Muscle of arm (tissue), 14 donors: ENCODE measurements at places on chromosomes 12 and 14.

DNA sequence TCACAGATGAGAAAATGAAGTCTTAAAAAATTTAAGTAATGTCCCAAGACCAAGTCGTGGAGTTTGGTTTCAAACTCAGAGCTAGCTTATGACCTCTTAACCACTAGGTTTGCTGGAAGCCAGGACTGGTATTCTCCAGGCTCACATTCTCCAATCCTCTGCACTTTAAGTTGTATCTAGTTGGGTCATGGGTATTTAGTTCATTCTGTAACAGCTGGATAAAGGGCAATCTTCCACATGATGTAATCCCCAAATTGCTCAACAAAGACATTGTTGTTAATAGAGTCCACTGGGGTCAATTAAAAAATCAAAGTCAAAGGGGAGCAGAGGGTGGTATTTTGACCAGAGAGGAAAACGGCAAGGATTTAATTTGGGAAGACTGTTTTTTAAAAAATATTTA is 17.8 kb upstream of the GAS2L3 start:
- DNase-seq, result no peak

GRCh38 chr14:56115976-56116893 is 2.0 kb upstream of the PELI2 start:
- DNase-seq, result no peak

DNA sequence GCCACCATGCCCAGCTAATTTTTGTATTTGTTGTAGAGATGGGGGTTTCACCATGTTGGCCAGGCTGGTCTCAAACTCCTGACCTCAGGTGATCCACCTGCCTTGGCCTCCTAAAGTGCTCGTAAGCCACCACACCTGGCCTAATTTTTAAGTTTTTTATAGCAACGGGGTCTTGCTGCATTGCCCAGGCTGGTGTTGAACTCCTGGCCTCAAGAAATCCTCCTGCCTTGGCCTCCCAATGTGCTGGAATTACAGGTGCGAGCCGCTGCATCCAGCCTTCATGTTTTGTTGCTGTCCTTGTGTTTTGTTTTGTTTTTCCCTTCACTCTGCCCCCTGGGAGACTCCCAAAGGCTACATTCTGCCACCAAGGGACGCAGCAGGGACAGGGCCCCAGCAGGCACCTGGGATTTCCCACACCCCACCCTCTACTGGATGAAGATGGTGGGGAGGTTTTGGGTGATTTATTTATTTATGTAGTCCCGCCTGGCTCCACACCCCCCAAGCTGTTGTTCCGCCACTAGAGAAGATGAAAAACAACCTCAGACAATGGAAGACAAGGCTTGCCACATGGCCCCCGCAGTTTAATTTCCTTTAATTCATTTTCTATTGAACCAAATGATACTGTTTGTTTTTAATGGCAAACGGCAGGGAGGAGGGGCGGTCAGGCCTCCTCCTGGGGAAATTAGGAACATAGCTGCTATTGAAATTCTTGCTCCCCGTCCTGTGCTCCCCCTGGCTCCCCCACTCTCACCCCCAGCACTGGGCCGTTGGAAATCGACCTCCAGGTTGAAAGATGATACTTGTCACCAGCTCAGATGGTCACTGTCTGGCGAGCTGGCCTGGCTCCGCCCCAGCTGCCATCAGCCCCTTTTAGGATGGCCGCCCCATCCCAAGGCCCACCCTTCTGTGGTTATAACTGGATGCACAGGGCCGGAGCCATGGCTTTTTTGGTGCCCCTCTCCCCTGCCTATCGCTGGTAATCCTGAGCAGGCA is 70.3 kb downstream of the RNFT2 start:
- DNase-seq, result no peak

DNA sequence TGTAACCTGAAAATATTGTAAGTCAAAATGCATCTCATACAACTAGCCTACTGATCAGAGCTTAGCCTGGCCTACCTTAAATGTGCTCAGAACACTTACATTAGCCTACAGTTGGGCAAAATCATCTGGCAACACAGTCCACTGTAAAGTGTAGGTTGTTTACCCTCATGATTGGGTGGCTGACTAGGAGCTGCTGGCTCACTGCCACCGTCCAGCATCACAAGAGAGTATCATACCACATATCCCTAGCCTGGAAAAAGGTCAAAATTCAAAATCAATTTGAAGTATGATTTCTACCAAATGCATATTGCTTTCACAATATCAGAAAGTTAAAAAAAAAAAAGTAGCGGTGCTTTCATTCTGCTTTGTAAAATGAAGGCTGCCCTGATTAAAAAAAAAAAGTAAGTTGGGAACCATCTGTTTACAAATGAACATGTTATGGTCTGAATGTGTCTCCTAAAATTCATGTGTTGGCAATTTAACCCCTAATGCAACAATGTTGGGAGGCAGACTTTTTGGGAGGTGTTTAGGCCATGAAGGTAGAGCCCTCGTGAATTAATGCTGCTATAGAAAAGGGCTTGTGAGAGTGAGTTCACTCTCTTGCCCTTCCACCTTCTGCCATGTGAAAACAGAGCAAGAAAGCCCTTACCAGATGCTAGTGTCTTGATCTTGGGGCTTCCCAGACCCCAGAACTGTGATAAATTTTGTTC is 211.8 kb downstream of the PPM1H start:
- no peak for DNase-seq

- no peak for DNase-seq
These were observed 40.0 kb upstream of the NR1H4 start for GRCh38 chr12:100433701-100434100.

- DNase-seq, result no peak
These were observed 174.6 kb downstream of the ESRRB start for GRCh38 chr14:76550534-76550933.

DNA sequence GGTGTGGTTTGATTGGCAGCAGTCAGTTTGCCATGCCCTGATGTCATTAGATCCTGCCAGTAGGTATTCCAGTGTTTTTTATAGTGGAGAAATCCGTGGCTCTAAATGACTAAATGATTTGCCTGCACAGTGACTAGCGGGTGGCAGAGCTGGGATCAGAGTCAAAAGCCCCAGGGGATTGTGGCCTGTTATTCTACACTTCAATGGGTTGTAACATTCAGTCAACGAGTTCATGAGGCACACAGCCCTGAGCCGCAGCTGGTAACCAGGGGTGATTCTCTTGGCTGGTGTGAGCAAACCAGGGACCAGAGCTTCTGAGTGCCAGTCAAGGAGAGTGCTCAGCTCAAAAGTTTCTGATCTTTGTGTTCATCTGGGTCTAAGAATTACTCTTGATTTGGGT is 1.8 kb downstream of the MYH6 start:
- no peak for DNase-seq

DNA sequence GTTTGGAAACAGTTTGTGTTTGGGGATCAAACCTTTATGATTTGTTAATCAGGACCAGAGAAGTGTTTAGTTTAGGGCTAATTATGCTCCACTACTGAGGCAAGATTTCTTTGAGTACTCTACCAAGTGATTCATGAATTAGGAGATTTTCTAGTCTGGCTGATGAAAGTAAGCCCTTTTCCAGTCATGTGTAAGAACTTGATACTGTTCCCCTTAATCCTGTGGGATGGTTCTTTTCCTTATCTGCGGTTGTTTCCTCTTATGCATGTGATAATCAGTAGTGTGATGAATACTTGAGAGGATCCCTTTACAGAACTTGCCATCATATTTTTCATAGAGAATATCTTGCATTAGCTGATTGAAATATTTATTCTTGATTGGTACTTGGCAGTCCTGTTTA is 42.1 kb downstream of the DYRK2 start:
- no peak for DNase-seq

DNA sequence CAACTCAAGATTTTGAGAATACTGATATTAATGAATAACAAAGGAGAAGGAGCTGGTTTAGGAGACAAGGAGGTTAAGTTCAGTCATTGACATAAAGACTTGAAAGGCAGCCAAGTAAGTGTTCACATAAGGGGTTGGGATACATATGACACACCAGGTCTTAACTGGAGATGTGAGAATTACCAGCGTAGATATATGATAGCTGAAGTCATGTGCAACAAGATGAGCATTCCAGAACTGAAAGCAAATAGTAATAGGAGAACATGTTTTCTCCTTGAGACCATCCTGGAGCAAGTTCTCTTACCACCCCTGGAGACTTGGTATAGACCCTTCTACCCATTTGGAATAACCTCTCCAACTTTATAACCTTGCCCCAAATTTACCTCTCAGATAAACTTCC is 43.3 kb upstream of the NPFF start:
- DNase-seq, result no peak

- no peak for DNase-seq
These were observed 51.1 kb downstream of the ANAPC7 start for GRCh38 chr12:110352401-110352800.

GRCh38 chr12:123983822-123984485 is 10.9 kb downstream of the ZNF664 start:
- DNase-seq, result no peak

DNA sequence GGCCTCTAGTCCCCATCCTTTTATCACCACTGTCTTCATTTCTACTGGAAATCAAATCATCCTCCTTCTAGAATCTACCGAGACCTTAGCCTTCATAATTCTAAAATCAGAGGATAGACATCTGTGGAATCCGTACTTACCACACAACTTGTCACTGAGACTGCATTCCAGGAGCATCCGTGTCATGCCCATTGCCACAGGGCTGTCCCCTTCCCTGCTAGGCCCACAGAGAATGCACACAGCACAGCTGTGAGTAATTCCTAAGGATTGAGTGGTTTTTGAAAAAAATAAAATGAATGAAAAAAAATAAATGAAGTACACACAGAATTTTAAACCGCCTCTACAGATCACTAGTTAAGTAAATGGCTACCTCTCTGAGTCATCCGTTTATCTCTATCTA is 21.0 kb upstream of the MAGOHB start:
- DNase-seq, result no peak

GRCh38 chr14:37711831-37712475 is 116.5 kb downstream of the TTC6 start:
- DNase-seq, result no peak

DNA sequence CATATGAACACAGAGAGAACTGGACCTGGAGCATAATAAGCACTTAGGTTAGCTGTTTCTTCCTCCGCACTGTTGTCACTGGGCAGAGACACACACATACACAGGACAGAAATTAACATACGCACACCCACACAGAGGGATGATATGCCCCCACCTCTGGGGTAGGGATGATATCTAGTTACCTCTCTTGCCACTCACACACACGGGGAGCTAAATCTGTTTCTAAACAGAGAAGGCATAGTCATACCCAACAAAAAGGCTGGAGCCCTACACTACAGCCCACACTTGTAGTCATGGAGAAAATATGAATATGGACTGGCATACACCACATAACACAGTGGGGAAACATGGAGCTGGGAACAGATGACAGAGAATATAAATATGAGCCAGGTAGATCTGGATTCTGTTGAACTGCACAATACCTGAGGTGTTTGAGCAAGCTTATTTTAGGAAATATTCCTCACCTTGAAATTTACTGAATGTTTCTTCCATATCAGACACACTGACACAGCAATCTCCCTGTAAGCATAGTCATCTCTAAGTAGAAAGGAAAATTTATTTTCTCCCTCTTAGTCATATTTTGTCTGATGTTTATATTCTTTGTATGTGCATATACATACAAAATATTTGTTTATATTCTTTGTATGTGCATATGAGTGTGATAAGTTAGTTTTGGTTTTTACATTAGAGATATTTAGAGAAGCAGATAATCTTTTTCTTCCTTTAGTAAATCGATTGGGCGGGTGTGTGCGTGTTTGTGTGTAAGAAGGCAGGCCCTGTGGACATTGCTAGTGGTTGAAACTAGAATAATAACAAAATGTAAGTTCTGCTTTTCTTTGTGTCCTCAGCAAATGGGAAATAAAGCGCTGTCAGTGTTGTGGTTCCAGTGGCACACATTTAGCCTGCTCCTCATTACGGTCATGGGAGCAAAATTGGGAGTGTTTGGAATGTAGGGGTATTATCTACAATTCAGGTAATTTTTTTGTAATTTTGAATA is 20.9 kb upstream of the SCFD1 start:
- no peak for DNase-seq

DNA sequence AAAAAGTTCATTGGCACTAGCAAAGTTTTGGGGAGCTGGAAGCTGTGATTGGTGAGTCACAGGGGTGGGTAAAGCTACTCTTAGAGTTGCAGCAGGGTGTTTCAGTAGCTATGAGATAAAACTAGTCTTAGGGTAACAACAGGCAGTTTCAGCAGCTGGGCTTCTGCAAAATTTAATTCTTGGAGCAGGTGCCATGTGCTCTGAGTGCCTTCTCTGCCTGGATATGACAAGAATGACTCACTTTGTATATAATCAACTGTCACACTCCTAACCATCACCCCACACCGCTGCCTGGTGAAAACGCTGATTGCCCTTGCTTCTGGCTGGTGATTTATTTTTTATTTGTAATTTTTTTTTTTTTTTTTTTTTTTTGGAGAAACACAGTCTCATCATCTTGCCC is 10.5 kb upstream of the PLBD2 start:
- no peak for DNase-seq

GRCh38 chr12:11347810-11348209 is 37.6 kb upstream of the PRB4 start:
- no peak for DNase-seq

DNA sequence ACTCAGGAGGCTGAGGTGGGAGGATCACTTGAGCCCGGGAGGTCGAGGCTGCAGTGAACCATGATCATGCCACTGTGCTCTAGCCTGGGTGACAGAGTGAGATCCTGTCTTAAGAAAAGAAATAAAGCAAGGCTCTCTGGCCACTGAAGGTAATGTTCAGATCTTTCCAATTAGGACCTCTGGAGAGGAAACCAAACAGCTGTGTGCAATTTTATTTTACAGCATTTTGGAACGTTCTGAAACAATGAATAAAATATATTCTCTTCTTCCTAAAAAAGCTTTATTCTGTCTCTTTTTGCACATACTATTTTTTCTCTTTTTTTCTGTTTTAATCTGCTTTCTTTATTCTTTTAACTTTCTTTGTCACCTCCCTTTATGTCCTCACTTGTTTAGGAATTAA is 5.0 kb upstream of the YBX3 start:
- DNase-seq, result no peak

DNA sequence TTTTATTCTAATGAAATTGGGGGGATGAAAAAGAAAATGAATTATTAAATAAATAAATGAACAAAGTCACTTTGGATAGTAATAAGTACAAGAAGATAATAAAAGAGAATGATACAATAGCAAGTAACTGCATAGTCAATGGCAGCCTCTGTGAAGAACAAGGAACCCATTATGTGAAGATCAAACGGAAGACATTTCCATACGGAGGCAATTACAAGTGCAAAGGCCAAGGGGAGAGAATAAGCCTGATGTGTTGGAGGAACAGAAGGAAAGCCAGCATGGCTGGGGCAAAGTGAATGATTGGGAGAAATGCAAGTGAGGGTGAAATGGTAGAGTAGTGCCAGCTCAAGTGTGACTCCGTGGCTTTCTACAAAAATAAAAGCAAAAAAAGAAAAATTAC is 43.9 kb upstream of the CHPT1 start:
- no peak for DNase-seq

DNA sequence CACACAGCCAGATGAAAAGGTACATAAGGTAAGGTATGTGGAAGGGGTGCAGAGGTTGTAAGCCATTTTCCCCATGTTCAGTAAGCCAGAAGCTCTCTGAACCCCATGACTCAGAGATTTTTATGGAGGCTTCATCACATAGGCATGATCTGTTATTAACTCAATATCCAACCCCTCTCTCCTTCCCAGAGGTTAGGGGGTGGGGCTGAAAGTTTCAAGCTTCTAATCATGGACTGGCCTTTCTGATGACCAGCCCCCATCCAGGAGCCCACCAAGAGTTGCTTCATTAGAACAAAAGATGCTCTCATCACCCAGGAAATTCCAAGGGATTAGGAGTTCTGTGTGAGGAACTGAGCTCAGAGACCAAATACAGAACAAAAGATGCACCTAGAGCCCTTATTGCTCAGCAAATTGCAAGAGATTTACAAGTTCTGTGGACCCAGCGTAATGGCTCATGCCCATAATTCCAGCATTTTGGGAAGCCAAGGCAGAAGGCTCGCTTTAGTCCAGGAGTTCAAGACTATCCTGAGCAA is 103.2 kb upstream of the DAAM1 start:
- DNase-seq, result no peak
